Testis (tissue), 5 donors: ENCODE measurements at places on chromosomes 4 and X. TPM values are rescaled to one million over a fixed set of nuclear protein-coding genes. Genes with fewer than 3 reads are reported as not detected.

- no peak for DNase-seq
Measured at GRCh38 chrX:73076838-73077237, 2.5 kb downstream of the PABPC1L2A start.

GRCh38 chr4:108204518-108204917 is 35.8 kb upstream of the LEF1 start:
- no peak for DNase-seq

CLDN22 gene
- not detected for total RNA-seq

GRCh38 chrX:41490446-41490845 is 43.3 kb downstream of the NYX start:
- DNase-seq = no peak

DNA sequence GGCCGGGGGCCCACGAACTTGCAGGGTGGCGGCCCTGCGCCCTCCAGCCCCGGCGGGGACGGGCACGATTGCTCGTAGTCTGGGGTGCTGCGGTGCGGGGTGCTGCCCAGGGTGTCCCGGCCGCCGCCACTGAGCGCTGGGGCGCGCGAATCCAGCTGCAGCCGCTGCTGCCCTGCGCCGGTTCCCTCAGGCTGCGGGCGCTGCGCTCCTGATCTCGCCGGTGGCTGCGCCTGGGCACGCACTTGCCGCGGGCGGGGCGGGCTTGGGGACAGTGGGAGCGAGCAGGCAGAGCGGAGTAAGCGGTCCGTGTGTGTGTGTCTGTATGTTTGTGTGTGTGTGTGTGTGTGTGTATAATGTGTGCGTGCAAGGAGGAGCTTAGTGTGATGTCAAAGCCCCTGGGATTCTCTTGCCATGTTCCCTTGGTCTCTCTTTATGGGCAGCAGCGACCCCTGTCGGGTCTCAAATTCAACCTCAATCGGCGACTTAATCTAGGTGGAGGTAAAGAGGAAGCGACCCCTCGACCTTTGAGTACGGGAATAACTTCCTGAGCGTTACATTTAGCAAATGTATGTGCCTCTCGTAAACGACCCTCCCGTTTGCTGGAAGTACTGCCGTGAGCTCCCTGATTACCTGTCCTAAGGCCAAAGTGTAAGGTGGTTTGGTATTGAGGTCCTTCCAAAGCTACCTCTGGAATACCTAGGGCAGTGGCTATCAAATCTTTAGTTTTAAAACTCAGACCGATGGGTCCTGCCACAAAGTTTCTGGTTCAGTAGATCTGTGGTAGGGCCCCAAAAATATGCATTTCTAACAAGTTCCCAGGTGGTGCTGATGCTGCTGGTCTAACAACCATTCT is at the start of gene RNF150:
TSS of gene RNF150 (minus strand) at position 324 of the 853 bp plus-strand sequence.
- peak; percentile 91 for DNase-seq

- peak; percentile 36 for DNase-seq
Measured at GRCh38 chr4:10296730-10297129, 160.5 kb downstream of the ZNF518B start.

DNA sequence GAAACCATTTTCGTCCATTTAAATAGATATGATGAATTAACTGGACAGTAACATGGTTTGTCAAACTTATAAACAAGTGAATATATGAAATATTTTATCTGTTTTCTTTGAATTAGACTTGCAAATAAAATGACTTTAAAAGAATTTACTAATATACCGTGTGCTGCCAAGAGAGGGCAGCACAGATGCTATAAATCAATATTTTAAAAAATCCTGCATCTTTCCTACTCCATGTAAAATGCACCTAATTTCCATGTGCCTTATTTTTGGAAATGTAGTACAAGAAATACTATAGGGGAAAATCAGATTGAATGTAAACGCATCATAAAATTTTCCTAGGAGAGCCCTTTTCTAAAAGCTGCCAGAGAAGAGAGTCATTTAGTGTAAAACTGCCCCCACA is 62.2 kb downstream of the PRKX start:
- no peak for DNase-seq

- DNase-seq = no peak
Measured at GRCh38 chr4:16952462-16952871, 54.0 kb upstream of the LDB2 start.
